ENCODE measurements at places on chromosomes 13 and 19.

DNA sequence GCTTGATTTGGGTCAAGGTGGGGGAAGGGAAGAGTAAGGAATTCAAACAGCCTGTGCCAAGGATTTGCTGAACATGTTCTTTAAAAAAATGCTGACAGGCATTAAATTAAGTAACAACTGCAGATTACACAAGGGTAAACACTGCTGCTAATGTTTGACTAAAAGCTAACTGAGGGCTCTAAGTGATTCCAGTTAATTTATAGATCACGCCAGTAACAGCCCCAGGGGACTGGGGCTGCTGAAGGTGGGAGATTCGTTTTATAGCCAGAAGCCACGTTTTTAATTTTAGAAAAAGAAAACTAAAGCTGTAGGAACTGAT, 321.7 kb downstream of the DLEU7 start:
- no peak for DNase-seq

GRCh38 chr19:41796901-41797300, 514 bp downstream of the CEACAM3 start:
- no peak for DNase-seq

GRCh38 chr19:37973666-37974065, 66.7 kb downstream of the SIPA1L3 start:
- DNase-seq, result no peak

DNA sequence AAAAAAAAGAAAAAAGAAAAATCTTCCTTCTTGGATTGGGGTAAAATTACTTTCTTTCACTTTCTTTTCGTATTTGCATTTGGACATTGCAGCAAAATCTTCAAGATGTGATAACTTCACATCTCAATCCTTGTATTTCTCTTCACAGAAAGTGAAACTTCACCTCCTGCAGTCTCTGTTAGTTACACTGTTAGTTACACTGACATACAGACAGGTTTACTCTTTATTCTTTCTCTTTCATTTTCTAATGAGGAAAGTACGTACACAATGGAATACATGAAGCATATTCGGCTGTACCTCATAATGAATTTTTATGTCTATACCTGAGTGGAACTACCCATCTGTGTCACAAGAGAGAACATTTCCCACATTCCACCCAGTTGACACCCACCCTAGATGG, 459.1 kb upstream of the GPC6 start:
- DNase-seq, result no peak

GRCh38 chr19:4374498-4375163, 25.7 kb downstream of the SH3GL1 start:
- no peak for DNase-seq

DNA sequence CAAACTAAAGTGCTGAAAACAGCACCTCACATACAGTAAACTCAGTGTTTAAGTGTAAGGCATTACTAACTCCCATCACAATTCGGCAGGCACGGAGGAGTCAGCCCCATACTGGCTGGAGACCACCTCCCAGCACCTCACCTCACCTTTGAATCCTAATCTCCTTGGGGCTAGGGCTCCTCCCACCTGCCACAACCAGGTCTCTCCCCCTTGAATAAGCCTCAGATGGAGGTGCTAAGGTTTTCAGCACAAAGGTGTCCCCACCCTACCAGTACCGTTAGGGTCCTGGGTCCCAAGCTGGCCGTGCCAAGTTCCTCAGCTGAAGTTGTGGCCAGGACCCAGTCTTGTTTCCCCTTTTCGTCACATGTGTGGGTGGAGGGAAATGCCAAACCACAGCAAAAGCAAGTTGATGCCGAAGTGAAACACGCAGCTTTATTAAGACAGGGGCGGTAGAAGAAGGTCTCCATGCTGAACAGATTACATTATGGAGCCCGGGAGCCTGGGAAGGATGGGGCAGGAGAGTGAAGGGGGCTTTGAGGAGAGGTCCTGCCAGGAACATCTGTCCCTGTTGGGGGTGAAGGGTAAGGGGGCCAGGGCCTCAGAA, at the start of gene IGFLR1:
TSS of gene IGFLR1 (minus strand) at position 332 of the 604 bp plus-strand sequence. CDS start 1,272 bp downstream, outside the sequence.
- peak; percentile 71 for DNase-seq

- DNase-seq, result no peak
Observed at GRCh38 chr13:23268441-23268840, 87.7 kb downstream of the SGCG start.

DNA sequence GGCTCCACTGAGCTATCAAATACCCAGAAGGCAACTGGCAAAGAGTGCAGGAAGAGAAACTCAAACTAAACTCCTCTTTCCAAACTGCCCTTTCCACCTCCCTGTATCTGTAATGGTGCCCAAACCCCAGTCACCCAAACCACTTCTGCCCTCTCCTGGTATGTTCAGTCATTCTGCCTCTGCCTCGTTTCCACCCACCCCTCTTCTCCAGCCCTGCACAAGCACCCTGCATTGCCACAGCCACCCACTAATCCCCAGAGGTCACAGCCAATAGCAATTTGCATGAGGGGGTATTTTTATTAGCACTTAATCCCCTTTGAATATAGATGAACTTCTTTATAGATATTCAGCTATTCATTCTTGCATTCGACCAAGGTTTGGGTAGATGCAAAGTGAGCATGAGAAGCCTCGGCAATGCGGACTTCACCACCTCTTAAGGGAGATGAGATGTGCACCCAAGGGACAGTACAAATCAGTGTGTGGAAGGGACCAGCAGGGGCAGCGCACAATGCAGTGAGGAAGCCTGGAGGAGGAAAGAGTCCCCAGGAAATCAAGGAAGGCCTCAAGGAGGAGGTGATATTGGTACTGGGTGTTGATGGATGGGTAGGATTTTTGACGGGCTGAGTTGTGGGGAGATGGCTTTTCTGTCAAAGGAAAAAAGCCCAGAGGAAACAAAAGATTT, 12.4 kb downstream of the TMEM272 start:
- DNase-seq, result peak; percentile 52

- no peak for DNase-seq
Observed at GRCh38 chr13:50243931-50244330, 228.7 kb downstream of the KCNRG start.

DNA sequence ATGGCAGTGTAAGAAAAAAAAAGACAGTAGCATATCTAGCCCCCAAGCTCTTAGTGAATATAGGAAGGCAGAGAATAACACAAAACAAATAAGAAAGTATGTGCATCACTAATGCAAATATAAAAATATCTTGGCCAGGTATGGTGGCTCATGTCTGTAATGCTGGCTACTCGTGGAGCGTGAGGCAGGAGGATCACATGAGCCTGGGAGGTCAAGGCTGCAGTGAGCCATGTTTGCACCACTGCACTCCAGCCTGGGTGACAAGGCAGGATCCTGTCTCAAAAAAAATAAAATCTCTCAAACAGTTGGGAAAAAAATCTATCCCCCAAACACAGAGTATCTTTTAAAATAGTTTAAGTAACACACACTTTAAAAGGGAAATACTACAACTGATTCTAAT, 17.4 kb downstream of the SPART start:
- no peak for DNase-seq

DNA sequence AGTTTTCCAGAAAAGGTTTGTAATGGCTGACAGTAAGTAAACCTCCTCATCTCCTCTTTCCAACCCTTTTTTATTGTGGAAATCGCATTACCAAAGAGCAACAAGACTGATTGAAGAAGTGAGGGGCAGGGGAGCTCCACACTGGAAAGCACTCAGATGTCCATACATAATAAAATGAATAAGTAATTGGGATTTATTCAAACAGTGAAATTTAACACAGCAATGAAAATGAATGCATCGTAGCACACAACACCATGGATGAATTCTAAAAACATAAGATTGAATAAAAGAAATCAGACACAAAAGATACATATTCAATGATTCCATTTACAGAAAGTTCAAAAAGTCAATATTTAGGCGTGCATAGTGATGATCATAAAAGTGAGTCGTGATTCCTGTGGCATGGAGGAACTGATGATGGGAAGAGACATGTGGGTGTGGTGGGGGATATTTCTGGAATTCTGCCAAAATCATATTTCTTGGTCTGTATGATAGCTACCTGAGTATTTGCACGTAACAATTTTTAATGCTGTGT, 18.8 kb downstream of the FAM216B start:
- DNase-seq, result no peak

DNA sequence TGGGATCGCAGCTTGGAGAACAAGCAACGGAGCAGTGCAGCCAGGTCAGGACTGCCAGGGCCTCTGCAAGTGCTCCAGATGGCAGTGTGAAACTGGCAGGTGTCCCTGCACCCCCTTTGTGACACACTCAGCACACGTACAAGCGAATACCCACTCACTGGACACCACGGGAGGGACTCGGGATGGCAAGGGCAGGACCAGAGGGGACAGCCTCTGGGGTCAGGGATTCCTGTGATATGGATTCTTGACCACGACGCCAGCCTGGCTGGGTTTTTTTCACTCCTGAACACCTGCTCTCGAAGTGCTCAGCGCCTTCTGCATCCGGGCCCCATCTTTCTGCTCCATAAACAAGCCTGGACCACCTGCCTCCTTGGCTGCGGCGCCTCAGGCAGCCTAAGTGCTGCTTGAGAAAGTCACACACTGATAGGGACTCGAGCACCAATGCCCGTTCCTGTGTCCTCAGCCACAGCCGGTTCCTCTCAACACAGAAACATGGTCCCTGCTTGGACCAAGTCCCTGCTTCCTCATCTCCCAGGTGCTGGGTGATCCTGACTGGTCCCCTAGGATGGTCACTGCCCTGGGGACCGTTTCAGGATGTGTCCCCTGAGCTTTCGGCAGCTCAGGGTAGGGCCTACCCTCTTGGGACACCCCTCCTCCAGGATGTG, 22.0 kb downstream of the ELAVL1 start:
- DNase-seq, result no peak

DNA sequence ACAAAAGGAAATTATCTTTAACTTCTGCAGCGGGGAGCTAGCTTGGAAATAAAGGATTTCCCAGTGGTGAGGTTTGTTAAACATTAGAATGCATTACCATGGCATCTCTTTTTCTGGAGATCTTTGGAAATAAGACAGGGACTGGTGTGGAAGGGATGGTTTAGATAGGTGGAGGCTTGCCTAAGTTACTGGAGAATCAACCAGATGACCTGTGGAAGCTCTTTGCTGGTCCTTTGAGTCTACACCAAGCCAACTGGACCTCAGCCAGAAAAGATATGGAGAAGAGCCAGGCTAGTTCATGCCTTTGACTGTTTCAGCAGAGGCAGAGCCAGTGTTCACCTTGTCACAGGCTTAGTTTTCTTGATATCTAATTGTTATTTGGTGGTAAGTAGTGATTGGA, 134.7 kb downstream of the KCNRG start:
- no peak for DNase-seq

DNA sequence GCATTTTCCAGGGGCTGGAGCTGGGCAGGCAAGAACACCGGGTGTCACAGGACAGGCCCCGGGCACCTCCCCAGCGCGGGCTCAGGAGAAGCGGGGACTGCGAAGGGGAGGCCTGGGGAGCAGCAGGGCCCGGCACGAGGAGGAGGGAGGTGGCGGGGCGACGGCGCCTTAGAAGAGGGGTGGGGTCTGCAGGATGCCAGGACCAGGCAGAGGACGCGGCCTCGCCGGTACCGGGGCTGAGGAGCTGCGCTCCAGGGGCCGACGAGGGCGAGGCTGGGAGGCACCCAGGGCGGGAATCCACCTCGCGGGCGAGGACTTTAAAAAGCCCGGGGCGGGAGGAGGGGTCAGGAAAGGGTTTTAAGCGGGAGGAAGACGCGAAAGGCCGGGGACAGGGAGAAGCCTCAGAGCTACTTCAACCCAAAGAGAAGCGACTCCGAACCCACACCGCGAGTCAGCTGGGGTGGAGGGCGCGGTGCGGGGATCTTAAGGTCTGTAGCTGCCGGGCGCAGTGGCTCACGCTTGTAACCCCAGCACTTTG, 665 bp downstream of the ZNF347 start:
- DNase-seq, result peak; percentile 35
